Uterus (tissue), 4 donors: ENCODE measurements at places on chromosomes 4 and X. TPM values are rescaled to one million over a fixed set of nuclear protein-coding genes. Genes with fewer than 3 reads are reported as not detected.

- peak; percentile 79 for DNase-seq
These were observed 4.3 kb upstream of the HAUS7 start for GRCh38 chrX:153474718-153475117.

DNA sequence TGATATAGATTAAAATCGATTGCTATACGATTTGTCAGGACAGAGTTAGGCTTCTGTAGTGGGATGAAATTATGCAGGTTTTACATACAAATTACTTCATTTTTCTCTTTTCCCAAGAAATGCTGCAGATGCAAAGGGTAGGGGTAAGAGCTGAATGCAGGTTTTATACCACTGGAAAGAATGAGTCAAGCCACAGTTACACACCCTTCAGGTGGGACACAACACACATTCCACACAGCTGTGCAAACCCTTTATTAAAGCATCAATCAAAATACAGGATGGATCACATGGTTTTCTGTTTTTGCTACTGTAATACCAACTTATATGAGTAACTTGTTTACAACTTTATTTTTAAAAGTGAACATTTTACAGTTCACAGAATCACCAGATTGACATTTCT is 39.8 kb downstream of the MFAP3L start:
- DNase-seq, result no peak

DNA sequence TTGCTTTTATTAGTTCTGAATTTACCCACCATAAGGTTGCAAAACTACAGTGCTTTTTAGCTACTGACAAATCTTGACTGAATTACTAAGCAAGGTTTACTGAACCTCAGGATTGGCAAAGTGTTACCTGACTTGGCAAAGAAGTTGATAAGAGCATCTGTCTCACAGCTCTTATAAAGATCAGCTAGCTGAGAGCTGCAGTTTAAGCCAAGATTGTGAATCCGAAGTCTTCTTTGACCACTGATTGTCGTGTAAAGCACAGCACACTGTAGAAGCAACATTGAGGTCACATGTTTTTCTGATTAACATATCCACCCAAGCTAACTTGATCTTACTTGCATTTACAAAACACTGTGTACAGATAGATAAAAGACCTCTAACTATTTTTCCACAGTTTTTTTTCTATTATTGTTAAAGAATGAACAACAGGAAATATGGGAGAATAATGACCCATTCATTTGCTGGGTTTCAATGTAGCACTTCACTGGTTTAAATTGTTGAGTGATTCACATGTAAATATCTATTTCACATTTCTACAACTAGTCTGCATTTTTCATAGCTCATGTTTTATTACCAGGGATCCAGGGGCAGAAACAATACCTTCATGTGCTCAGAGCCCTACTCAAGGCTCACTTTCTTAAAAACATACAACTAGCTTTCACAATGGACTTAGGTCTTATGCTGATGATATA is 54.0 kb downstream of the METTL14 start:
- DNase-seq, result no peak

GRCh38 chr4:151824656-151825055 is 63.8 kb upstream of the GATB start:
- no peak for DNase-seq

DNA sequence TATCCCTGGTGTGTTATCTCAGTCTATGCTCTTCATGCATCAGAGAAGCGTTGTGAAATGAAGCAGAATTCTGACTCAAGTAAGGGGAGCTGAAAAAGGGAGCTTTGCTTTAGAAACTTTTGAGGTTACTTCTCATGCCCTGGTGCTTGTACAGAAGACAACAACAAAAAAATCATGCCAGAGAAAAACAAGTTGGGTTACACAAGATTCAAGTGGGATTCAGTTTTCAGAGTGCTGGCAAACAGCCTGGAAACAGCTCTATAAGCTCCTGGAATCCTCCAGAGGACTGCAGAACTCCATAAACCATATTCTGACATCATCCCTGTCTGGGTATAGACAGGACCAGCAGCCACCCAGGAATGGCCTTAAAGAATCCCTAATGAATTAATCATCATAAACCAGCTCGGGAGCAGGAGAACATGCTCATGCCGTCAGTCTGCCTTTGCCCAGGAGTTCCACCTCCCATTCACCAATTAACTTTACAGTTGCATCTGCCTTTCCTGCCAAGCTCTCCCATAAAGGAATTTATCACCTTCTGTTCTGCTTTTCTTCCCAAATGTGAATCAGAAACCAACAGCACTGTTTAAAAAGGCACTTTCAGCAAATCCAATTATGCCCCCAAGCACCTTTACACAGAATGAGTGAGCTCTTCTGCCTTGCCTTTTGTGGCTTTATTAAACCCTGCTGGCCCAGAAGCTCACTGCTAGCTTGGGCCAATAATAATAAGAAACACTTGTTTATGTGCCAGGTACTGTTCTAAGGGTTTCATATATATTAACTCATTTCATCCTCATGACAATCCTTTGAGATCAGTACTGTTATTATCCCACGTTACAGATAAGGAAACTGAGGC is 54.5 kb upstream of the FBXW7 start:
- DNase-seq, result no peak

GRCh38 chrX:136397001-136397400 is 90.7 kb upstream of the BRS3 start:
- DNase-seq, result no peak

GRCh38 chrX:100647739-100648138 is 3.7 kb downstream of the SRPX2 start:
- DNase-seq, result no peak

DNA sequence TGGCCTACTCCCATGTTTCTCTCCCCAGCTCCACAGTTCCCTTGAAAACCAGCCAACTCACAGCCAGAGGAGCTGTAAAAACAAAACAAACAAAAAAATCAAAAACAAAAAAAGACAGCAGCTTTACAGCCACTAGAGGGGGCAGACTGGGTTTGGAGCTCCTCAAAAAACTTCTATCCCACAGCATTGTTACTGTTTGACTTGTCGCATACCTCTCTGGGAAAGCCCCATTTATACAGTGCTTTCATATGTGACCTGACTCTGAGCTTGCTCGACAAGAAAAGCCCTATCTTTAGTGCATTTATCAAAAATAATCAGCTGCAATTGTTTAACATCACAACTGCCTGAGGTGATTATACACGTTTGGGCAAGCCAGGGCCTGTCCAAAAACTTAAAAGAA is 21.6 kb downstream of the TSPAN6 start:
- DNase-seq, result no peak

CDKL5 gene
- 9.7 TPM for total RNA-seq

TMEM154 gene
- 1.3 TPM for total RNA-seq
